Thyroid gland (tissue), 4 donors: ENCODE measurements at places on chromosomes 11 and 22.
A peak's percentile ranks its signal among the peaks of the same experiment; 100 is the strongest.

DNA sequence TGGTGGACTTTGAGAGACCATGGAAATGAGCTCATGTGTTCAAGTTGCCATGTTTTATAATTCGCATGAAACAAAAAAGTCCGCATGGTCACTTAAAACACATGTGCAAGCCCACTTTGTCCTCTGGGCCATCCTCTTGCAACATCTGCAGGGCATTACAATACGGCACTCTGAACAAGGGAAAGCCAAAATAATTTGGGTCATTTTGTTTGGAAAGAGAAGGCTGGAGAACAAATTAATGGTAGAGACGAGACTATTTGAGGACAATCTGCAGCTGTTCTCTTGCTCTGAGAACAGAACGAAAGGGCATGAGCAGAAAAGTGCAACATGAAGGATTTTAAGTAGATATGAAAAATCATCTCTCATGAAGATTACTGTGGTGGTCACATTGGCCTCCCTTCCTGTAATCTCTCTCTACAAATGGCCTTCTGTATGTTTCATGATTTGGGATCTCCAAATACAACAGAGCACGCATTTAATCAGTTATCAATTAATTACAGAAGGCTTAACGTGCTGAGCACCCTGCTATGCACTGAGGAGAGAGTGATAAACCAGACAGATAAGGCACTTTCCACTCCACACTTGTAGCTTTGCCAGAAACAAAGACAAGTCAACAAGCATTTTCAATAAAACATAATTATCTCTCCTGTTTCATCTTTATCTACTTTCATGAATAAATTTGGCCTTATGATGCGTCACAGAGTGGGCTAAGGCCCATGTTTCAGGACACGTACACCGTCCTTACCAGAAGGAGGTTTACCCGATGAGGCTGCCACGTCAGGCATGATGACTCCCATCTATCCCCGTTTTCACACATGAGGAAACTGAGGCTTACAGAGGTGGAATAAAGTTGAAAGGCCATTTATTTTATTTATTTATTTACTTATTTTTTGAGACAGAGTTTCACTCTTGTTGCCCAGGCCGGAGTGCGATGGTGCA lies 384.1 kb downstream of the LARGE1 start:
- DNase-seq: no peak

DNA sequence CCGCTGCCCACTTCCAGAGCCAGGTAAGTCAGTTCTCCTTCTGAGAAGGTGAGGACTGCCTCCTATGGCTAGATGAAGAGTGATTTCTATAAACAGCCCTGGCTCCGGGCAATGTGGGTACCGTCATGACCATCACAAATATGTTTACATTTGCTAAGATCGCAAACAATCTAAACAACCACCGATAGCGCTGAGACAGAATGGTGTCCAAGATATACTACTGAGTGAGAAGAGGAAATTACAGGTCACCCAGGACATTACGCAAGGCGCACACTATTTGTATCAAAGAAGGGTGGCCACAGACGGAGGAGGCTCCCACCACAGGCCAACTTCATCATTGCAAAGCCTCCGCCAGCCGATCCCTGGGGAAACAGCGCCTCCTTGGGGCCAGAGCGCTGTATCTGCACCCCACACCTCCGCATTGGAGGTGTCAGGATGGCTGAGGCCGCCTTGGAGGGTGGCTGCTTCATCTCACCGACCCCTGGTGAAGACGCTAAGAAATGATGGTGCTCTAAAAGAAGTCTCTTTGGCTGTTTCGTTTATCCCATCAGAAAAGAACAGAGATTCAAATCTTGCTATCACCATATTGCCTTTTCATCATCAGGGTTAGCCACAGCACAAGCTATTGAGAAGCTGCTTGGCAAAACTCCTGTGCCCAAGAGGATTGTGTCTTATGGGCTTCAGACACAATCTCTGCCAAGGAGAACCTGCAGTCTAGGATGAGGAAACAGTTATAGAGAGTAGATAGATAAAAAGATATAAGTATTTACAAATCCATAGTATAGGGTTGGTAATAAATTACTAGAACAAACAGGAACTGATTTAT lies 12.3 kb upstream of the ASRGL1 start:
- peak; percentile 39 for DNase-seq

DNA sequence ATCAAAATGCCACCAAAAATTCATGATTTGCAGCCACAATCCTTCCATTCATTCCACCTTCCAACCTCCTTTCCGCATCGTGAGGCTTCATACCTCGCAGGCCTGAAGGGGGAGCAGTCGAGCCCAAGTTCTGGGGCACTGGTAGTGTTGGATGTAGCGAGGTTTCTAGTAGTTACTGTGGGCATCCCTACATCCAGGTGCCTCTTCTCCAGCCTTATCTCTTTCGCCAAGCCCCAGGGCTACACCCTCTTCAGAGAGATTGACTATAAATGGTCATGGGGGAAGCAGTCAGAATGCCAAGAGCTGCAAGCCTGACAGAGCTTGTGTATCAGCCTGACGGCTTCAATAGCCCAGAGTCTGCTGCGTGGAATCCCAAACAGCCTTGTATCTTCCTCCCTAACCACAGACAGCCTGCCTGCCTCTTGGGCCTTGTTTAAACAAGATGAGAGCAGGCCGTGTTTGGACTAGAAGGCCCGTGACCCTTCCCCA lies 28.9 kb downstream of the CLMP start:
- peak; percentile 16 for DNase-seq

GRCh38 chr11:85787168-85787567 lies 23.8 kb downstream of the SYTL2 start:
- no peak for DNase-seq

- no peak for DNase-seq
These were observed 23.9 kb upstream of the RBFOX2 start for GRCh38 chr22:36052505-36052941.

DNA sequence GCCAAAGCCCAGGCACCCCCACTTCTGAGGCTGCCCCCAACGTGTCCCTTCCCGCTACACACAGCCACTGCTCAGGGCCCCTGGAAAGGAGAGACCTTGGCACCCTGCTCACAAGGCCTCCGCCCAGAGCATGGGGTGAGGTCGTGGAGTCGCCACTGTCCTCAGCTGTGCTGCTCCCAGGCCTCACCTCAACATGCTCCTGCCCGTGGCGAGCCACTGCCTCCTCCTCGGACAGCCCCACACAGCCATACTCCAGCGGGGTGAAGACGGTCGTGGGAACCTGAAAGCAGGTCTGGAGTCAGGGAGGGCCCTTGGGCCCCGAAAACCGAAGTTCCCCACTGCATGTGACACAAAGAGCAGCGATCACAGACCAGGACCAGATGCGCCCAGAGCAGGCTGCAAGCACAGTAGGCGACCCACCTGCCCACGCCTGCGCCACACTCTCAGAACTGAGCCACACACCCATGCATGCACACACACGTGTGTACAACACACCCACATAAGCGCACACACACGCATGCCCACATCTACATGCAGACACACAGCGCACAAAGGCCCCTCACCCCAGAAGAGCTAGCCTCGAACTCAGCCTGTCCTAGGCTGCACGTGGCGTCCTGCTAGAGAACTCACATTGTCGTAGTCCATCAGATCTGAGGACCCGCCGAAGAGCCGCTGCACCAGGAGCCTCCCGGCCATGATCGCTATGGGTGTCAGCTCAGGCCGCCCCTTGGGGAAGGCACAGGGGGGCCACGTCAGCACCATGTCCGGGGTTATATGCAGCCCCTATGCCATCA lies 25.5 kb upstream of the GNB1L start:
- peak; percentile 1 for DNase-seq

- peak; percentile 22 for DNase-seq
These were observed 1.2 kb upstream of the MICALL1 start for GRCh38 chr22:37904572-37905533.

- no peak for DNase-seq
These were observed 17.6 kb downstream of the DGAT2 start for GRCh38 chr11:75786101-75786736.

DNA sequence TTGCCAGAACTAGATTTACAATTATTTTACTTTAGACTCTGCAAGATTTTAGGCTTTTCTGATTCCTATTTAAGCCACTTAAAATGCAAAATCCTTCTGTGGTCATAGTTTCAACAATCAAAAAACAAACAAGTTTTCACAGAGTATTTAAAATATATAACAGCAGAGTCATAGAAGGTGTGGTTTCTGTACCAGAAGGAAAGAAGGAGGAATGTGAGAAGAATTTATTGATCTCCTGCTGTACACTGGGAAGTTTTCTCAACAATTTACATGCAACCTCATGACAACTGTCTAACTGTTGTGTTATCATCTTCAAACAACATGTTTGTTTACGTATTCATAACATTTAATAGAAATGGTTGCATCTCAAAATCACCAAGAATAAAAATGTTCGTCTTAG lies 102.3 kb upstream of the CEP126 start:
- no peak for DNase-seq

DNA sequence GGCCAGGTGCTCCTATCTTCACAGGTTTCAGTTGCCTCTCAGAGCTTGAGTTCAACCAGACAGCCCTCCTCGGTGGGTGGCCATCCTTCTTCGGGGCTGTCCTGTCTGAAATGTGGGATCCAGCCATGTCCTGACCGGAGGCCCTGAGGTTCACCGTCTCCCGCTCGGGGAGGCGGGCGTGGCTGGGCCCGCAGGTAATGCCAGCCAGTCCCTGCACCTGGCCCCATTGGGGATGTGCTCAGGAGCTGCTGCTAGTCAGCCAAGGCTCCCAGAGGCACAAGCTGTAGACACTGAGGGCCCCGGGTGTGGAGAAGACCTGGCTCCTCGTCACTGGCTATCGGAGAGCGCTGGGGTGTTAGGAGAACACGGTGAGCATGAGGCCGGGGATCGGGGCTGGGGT lies 32.6 kb downstream of the TSPAN4 start:
- no peak for DNase-seq

- no peak for DNase-seq
These were observed 8.8 kb upstream of the SEC14L4 start for GRCh38 chr22:30514252-30514651.

GRCh38 chr11:93655581-93656255 lies 5.8 kb upstream of the CEP295 start:
- no peak for DNase-seq

DNA sequence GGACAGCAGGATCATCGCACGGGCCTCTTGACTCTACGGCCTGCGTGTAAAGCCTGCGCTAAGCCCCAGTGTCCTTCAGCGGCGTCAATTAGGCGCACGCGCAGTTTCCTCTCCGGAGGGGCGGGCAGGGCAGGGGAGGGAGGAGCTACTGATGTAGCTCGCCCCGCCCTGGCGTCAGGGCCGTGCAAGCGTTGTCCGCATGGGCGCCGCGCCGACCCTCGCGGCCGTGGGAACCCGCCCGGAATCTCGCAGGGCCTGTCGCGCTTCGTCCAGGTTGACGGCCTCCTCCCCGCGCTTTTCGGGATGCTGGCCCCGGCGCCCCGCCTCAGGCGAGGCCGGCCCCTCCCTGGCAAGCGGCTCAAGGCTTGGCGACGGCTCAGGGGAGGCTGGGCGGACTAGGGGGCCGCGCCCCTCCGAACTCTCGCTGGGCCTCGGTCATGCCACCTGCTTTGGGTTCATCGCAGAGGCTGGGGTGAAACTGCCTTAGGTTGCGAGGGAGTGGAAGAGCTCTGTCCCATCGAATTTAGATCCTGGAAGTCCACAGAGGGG lies 61.1 kb downstream of the ST3GAL4 start:
- peak; percentile 85 for DNase-seq

GRCh38 chr22:43925433-43926348 lies 2.1 kb downstream of the PNPLA3 start:
- no peak for DNase-seq

GRCh38 chr11:5596607-5597201 lies at the start of gene TRIM6:
TRIM6 (plus strand) TSS chr11:5596637; CDS start chr11:5596898, 261 bp downstream.
- DNase-seq: peak; percentile 70
